ENCODE measurements at places on chromosomes 2 and 18.

DNA sequence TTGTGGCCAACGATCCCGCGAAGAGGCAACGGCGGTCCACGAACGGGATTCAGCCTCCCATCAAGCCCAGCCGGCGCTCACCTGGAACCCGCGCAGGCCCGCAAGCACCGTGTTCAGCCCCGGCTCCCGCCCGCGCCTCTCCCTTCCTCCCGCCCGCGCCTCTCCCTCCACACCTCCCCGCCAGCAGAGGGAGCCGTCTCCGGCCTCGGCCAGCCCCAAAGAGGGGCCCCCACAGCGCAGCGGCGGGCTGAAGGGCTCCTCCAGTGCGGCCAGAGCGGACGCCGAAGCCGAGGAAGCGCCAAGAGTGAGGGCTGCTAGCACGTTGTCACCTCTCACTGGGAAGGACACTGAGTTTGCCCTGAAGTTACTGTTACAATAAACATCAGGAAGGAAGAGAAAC lies 55.3 kb upstream of the LAPTM4A start:
- no peak for DNase-seq

DNA sequence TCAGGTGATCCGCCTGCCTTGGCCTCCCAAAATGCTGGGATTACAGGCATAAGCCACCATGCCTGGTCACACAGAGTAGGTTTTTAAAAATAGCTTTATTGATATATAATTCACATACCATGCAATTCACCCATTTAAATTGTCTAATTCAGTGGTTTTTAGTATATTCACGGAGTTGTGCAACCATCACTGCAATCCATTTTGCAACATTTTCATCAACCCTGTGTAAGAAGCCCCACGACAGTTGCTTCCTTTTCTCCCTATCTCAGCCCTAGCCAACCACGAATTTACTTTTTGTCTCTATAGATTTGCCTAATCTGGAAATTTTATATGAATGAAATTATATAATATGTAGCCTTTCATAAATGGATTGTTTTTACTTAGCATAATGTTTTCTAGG lies 266.4 kb downstream of the NAPG start:
- DNase-seq: no peak

DNA sequence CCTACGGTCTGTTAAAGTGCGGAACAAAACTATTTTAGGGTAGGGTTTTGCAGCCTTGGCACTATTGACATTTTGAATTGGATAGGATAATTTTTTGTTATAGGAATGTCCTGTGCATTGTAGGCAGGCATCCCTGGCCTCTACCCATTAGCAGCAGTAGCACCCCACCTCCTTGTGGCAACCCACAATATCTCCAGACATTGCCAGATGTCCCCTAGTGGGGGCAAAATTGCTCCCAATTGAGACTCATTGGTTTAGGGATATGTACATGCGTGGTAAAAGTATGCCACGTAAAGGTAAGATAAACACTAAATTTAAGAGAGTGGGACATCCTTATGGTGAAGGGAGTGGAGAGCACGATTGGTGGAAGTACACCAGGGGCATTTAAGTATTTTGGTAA lies 4.6 kb downstream of the MIB1 start:
- no peak for DNase-seq

GRCh38 chr2:174600349-174600748 lies 2.7 kb upstream of the WIPF1 start:
- DNase-seq: no peak

GRCh38 chr2:217875138-217875537 lies 127.7 kb downstream of the TNS1 start:
- DNase-seq: no peak

- DNase-seq: no peak
These were observed at the start of gene GPBAR1 for GRCh38 chr2:218260742-218261422. Gene GPBAR1, plus strand, starts transcription at chr2:218261015. Its CDS starts 1,710 bp downstream, at chr2:218262725.

GRCh38 chr2:74707837-74708236 lies 53.8 kb downstream of the SEMA4F start:
- DNase-seq: no peak

DNA sequence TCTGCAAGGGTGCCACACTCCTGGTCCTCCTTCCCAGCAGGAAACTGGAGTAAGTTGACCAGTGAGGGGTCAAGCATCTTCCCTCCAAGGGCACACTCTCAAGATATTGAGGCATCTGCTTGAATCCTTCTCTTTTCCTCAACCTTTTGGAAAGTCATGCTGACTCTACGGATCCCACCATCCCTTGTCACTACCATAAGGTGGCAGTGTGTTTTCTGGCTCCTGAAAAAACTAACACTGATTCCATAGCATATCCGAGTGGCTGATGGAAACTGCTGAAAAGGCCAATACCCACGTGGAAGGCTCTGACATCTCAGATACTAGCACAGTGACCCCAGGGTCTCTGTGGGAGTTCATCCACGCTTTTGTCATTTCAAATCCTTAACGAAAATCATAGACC lies 37.1 kb downstream of the GPR45 start:
- no peak for DNase-seq

DNA sequence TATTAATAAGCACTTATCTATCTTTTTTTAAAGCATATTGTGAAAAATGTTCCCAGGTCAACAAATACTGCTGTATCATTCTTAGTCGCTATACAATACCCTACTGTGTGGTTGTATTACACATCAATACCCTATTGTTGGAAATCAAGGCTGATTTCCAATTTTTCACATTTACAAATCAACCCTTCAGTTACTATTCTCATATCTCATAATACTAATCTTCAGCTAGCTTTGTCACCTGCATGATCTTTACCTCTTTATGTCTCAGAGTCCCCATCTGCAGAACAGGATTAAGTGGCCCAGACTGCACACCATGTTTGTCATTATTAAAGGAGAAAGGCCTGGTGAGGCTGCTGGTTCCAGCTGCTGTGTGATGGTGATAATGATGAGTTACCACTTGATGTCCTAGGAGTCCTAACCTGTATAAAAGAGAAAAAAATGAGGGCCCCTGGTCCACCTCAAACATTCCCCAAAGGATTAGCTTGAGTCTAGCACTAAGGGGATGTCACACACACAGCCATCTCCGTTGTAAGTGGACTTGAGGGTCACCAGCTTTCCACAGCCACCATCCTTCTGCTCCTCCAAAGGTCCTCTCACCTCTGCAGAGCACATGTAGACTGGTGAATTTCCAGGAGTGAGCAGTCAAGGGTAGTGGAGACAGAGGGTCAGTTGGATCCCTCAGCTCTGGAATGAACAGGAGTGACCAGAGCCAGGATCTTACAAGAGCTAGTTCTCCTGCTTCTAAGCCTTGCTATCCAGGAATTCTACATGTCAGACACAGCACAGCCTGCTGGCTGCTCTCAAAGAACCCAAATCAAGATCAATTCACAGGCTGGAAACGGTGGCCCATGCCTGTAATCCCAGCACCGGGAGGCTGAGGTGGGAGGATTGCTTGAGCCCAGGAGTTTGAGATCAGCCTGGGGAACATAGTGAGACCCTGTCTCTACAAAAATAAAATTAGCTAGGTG lies 36.0 kb upstream of the BIN1 start:
- DNase-seq: no peak

GRCh38 chr2:54546923-54547720 lies 91.0 kb downstream of the SPTBN1 start:
- no peak for DNase-seq

GRCh38 chr18:61282926-61283325 lies 50.3 kb upstream of the CDH20 start:
- no peak for DNase-seq

- DNase-seq: no peak
These were observed 43.6 kb downstream of the MAP3K20 start for GRCh38 chr2:173119069-173119807.

GRCh38 chr2:217691516-217691915 lies 311.3 kb downstream of the TNS1 start:
- no peak for DNase-seq

DNA sequence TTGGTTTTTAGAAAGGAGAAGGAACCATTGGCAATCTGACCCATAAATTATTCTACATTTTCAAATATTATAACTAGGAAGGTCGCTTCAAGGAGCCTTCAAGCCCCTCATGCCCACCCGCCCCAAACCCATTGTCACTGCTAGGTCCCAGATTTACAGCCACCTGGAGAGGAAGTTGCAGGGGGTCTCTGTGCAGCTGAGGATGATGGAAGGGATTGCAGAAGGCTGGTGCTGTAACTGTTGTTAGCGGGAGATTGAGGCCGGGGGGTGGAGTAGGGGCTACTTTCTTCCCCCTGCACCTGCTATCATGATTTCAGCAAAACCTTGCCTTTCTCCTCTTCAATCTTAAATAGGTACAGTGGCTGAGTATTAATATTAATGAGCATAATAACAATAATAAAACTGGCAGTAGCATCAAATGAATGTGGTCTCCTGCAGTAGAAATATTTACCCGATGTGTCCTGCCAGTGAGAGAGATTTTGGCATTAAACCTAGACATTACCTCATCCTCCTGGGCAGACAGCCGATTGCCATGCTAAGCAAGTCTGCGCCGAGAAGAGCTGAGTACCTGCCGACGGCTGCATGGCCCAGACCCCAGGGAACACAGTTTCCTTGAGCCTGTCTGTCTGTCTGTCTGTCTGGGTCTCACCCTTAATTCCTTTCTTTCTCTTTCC lies 225.4 kb downstream of the FAM210A start:
- peak; percentile 77 for DNase-seq

DNA sequence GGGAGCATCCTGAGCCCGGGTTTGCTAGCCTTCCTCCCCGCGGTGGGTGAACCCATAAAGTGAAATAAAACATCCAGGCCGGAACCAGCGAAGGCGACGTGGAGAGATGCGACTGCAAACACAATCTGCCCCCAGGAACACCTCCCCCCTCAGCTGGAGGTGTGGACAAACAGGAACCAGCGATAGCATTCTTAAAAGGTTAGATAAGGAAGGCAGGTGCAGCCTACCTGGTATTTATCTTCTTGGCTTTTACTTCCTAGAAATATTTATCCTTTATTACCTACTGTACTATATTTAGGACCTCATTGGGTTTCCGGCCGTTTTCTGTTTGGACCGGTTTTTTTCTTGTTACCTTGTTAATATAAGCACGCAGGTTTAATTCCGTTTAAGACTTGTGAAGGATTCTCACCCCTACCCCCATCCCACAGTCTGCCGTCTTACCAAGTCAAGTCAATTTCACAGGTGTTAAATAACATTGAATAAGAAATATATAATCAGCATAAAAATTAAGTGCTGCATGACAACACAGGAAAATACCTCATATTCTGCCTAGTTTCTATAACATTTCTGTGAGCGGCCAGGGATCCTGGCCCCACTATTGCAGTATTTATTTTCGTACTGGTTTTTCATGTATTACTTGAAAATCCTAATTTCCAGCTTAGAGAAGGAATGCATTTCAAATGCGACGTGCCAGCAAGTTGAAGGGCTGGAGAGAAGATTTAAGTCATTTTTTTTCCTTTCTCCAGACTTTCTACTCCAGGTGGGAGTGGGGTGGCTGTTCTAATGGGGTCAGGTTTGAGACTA lies 224.0 kb upstream of the ID2 start:
- no peak for DNase-seq

- peak; percentile 64 for DNase-seq
These were observed 169.6 kb downstream of the KCNS3 start for GRCh38 chr2:18047896-18048657.

- peak; percentile 51 for DNase-seq
These were observed 524.2 kb upstream of the TCF4 start for GRCh38 chr18:56112013-56112749.

- no peak for DNase-seq
These were observed 107.0 kb downstream of the MEP1B start for GRCh38 chr18:32296851-32297250.

DNA sequence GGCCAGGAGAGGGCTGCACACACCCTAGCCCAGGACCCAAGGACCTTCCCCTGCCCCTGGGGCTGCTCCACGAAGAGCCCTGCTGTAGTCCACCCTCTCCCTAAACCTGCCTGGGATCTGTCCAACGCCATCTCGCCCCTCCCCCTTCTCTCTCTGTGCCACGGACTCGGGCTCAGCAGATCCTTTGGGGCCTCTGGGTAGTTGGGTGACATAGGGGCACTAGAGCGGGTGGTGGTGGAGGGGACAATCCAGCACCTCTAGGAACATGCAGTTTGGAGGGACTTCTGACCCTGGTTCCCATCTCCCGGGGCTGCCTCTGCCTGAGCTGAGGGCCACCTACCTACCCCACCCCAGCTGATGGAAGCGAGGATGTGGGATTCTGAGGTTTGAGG lies 7.3 kb upstream of the CRYBA2 start:
- DNase-seq: no peak

- peak; percentile 10 for DNase-seq
These were observed 49.3 kb downstream of the HIBCH start for GRCh38 chr2:190270298-190270697.

DNA sequence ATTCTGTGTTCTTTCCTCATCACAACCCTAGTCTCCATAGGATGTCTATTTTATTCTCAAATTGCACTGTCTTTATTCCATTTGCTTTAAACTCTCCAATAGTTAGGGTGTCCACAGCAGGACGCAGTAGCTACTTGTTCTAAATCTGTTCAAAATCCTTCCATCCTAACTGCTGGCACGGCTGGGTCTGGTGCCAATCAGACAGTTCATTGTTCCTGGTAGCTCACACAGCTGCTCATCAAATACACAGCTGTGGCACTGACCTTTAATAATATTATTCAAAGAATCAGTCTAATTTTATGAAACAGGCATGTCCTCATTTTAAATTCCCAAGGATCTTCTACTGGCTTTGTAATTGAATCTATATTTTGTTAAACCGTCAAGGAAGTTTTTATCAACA lies 59.7 kb upstream of the TMEFF2 start:
- no peak for DNase-seq

All from epithelial cell of prostate (primary cell).